Coronary artery (tissue), 2 donors: ENCODE measurements at places on chromosomes 3 and 15.

GRCh38 chr15:90425726-90426346 lies 37.8 kb downstream of the IQGAP1 start:
- DNase-seq: no peak

DNA sequence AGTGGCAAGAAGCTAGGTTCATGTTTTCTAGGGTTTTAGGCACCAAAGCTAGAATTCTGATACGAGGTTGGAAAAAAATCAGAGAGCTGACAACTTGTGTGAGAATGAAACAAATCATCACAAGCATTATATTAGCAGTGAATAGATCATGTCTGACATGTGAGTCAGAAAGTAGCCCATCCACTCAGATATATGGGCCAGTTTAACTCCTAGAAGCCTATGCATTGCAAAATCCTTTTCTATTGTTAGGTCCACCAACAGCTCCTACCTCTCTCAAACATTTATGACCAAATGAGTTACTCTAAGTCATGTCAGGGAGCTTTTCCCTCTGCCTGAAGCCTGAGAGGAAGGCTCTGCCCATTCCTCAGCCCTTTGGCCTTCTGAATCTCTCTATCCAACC lies 44.0 kb downstream of the KBTBD12 start:
- no peak for DNase-seq

GRCh38 chr3:68666429-68667136 lies 265.8 kb downstream of the TAFA4 start:
- DNase-seq: no peak

- DNase-seq: no peak
Measured at GRCh38 chr3:39262846-39263245, 17.0 kb downstream of the CX3CR1 start.

GRCh38 chr15:98069256-98069655 lies 108.8 kb downstream of the ARRDC4 start:
- DNase-seq: no peak

DNA sequence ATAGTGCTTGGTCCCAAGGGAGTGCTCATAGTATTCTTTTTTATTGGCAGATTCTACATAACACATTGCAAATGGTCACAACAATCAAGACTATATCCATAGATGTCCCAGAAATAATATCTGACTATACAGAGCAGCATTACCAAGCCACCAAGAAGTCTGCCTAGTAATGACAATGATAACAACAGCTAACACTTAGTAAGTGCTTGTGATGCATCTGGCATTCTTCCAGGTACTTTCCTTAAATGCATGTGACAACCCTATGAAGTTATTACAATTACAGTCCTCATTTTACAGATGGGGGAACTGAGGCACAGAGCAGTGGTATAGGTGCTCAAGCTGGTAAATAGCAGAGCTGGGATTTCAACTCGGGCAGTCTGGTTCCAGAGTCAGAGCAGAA lies 49.6 kb upstream of the ICE2 start:
- no peak for DNase-seq

- DNase-seq: no peak
Measured at GRCh38 chr3:187661267-187661666, 8.9 kb downstream of the SST start.

- no peak for DNase-seq
Measured at GRCh38 chr3:17846466-17846865, 104.0 kb upstream of the TBC1D5 start.

DNA sequence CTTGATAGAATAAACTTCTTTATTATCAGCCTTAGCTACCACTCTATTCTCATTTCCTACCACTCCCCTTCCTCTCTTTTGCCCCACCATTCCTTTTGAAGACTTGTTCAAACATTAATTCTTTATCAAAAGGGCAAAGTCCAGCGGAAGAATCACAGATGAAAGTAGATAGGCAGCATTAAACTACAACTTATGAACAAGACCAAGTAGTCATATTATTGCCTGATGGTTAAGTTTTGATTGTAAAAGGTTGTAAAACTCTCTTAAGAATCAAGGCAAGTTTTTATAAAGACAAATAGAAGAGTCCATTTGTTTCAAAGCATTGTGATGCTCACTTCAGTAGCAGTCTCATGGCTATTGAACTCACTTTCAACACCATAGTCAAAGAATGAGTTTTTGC lies 22.4 kb upstream of the TGFBR2 start:
- no peak for DNase-seq

DNA sequence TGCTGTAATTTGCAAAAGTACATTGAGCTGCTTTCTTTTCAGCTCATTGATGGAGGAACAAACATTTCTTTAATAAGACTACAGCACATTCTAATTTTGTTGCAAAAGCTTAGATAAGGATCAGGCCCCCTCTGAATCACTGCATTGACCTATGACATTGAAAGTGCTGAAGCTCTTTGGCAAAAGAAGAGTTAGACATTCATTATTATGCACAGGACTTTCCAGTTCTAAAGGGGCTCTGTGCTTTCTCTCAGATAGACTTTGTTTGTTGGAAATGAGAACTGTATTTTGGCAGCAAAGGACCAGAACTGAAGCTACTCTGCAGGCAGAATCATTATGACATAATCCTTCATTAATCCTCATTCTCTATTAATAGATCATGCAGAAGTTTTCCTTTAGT lies 252.9 kb upstream of the SOX2 start:
- no peak for DNase-seq

- DNase-seq: no peak
Measured at GRCh38 chr3:130929804-130930203, 35.9 kb downstream of the ATP2C1 start.

DNA sequence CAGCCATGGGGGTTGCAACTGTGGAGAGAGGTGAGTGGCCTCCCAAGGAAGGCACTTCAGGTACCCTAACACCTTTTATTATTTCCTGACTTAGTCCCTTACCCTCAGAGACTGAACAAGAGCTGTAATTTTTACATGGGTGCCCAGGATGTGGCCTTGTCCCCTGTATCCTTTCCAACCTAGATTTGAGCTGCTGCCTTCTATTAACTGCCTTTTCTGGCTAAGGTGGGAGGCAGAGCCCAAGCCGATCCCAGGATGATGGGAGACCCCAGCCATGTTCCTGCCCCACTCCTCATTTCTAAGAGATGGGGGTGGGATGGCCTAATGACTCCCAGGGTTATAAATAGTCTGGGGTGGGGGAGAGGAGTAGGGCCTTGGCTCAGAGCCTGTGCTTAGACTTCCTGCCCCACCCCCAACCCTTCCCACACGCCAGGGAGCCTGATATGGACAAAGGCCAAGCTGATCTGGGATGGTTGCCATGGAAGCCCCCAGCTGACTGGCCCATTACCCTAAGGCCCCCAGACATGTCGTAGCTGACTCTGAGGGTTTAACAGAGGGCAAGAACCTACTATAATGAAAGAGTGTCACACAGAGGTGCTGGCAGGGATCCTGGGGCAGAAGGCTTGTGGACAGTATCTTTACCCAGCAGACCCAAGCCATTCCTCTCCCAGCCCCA lies 1.9 kb downstream of the KLHDC8B start:
- DNase-seq: no peak

DNA sequence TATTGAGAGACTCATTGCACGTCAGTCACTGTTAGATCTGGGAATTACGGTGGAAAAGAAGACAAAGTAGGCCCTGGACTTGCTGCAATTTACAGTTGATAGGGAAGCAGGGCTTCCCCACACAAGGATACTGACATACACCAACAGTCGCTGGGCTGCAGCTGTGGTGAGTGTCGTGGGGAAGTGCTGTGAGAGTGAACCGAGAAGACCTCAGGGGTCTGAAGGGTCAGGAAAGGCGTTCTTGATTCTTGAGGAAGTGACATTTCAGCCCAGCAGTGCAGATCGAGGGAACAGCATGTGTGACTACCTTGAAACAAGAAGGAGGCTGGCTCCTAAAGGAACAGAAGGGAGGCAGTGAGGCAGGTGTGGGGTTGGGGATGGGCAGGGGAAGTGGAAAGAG lies 22.5 kb downstream of the MYZAP start:
- DNase-seq: no peak

DNA sequence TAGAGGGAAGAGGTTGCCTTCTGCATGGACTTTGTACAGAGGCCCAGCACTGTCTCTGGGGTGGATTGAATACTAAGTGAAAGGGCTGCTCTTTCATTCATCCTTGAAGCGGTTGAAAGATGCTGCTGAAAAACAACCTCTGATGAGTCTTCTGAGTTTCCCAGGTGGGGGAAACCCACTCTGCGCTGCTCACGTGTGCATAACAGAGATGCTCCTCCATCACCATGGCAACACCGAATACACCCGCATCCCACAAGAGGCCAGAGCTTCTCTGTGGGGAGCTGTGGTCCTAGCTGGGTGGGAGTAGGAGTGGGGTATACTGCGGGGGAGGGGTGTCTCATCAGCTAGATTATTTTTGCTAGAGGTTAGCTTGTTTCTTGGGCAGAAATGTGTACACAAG lies 6.1 kb upstream of the SYN2 start:
- DNase-seq: no peak

- no peak for DNase-seq
Measured at GRCh38 chr15:38168467-38169070, 84.1 kb upstream of the SPRED1 start.

- no peak for DNase-seq
Measured at GRCh38 chr3:100299016-100299415, 35.5 kb upstream of the NIT2 start.

DNA sequence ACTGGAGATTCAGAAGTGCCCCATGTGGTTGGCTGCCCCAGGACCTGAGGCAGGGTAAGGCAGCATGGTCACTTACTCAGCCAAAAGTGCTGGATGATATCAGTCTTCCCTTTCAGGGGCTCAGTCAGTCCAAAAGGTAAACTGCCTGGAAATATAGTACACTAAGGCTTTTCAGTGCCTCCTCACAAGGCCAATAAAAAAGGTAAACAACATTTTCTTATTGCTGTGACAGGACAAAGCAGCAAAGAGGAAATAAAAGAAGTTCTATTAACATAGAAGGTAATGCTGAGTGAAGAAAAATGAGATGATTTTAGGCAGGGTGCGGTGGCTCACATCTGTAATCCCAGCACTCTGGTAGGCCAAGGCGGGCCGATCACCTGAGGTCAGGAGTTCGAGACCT lies 66.5 kb upstream of the CDAN1 start:
- no peak for DNase-seq
